CD4-positive, alpha-beta memory T cell (primary cell): ENCODE measurements at places on chromosomes 2 and 18.

DNA sequence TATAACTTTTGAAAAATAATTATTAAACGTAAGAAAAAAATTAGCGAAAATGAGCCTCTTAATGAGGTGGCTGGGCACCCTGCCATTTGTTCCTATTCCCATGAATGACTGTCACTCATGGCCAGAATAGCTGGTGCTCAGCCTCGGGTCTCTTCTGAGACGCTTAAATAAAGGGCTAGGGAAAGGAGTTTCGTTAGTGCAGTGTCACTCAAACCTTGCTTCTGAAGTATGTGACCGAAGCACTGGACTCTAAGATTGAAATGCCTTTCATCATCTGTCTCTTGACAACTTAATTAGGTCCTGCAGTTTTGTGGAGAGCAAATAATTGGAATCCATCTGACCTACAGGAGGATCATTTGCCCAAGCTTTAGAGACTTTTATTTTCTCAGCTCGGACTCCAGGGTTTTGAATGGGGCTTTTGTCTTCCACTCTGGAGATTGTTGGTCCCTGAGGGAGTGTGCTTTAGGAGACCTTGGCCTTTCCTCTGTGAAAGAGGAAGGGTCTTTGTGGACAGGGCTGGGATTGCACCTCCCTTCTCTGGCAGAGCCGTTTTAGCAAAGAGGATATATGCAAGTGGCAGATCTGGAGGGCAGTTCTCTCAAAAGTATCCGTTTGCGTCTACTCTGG lies 42.3 kb upstream of the FHOD3 start:
- DNase-seq, result no peak

GRCh38 chr2:170371231-170371998 lies 193.5 kb downstream of the MYO3B start:
- no peak for DNase-seq

DNA sequence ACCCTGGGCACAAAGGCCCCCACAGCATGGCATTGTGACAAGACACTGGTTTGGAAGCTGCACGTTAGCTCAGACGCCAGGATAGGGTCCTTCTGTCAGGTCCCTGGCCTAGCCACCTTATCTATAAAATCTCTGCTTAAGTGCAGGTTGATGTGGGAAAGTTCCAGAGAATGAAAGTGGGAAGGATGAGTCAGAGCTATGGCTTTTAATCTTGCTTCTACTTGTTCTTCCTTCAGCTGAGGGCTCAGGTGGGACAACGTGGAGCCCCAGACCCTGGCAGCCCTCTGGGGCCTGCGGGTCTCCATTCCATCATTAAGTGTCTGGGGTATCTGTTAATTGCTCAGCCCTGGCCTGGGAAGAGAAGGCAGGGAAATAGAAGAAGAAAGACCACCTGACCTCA lies 64.5 kb downstream of the CELF4 start:
- DNase-seq, result no peak

DNA sequence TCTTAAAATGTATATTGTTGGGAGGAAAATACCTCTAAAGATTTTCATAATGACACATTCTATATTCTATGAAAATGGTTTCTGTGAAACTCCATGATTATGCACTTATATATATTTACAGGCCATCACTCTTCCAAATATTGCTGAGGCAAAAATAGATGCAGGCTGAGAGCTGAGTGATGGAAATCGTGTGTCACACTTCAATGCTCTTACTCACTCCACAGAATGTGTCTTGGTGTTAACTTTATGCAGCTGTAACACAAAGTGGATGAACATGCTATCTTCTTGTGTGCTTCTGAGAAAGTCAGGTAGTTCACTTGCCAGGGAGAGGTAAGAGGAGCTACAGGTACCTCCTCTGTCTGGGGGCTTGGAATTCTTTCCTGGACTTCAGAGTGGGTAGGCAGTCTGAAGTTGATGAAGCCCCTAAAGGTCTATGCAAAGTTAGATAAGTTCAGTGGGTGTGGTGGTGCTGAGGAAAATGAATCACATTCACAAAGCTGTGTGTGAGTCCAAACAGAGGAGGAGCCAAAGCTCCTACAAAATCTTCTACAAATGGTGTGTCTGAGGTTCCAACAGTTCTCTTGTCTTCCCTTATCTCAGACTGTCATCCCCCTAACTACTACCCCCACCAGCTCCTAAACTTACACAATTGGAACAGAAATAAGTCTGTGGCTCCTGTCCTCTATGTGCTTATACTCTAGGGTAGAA lies 74.2 kb upstream of the ST6GAL2 start:
- no peak for DNase-seq

DNA sequence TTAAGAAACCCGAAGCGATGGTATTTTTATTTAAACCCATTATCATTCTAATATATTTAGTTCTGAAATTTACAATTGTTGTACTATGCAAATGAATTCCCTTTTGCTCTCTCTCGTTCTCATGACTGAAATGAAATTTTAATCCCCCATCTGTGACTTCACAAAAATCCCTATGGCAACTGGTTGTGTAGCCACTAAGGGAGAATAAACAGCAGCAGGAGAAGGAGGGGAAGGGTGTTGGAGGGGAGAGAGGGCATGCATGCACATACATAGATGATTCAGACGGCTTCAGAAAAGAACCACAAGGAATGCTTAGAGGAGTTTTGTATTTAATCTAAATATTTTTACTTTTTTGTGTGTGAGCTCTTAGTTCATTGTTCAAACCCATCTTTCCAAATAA lies 36.8 kb downstream of the CPS1 start:
- no peak for DNase-seq

DNA sequence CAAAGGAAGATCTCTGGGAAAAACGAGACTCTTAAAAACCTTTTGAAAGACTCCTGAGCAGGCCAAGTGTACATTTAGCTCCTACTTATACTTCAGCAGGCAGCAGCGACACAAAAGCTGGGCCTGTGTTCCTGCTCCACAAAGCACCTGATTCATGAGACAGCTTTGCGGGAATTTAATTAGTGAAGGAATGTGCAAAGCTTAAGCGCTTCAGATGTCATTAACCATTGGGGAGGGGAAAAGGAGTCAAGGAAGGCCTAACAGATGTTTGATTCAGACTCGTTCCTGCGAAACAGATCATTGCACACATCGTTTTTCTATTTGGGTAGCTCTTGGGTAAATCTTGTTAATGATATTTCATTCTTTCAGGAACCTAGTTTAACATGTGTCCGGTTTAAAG lies 125.9 kb downstream of the MAIP1 start:
- no peak for DNase-seq

DNA sequence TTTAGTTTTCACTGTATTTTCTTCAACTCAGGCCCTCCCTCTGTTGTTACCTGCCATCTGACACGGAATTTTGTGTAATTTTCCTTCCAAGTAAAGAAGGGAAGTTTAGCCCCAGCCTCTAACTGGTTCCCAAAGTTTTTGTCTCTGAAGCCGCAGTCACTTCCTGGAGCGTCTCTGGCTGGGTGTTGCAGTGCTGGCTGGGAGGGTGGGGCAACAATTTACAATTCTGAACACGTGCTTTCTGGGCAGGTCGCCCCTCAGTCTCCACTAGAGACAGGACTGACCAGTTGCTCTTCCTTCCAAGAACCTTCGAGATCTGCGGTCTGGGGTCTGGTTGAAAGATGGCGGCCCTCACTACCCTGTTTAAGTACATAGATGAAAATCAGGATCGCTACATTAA lies 3.5 kb downstream of the CNDP2 start:
- DNase-seq, result peak; percentile 65

DNA sequence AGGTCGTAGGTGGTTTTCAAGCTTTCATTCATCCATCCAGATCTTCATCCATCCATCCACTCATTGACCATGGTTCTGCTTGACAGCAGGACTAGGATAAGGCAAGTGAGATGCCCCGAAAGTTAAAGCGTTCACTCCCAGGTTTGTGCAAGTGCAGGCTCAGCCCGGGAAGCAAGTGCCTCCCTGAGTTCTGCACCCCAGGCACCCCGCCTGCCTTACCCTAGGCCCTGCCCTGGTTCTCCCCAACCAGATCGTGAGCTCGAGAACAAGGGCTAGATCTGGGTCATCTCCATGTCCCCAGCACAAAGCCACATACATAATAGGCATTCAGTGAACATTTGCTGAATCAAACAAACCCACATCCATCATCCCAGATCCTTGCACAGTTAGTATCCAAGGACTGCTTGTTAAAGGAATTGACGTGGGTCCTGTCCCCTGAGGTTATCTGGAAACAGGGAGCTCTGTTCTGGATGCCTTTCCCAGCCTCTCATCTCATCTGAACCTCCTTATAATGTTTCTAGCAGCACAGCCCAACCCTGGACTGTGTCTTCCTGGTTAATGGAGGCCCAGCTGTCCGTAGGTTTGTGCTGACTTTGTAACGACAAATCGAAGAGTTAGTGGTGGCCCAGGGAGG lies 116.1 kb upstream of the GPC1 start:
- no peak for DNase-seq

DNA sequence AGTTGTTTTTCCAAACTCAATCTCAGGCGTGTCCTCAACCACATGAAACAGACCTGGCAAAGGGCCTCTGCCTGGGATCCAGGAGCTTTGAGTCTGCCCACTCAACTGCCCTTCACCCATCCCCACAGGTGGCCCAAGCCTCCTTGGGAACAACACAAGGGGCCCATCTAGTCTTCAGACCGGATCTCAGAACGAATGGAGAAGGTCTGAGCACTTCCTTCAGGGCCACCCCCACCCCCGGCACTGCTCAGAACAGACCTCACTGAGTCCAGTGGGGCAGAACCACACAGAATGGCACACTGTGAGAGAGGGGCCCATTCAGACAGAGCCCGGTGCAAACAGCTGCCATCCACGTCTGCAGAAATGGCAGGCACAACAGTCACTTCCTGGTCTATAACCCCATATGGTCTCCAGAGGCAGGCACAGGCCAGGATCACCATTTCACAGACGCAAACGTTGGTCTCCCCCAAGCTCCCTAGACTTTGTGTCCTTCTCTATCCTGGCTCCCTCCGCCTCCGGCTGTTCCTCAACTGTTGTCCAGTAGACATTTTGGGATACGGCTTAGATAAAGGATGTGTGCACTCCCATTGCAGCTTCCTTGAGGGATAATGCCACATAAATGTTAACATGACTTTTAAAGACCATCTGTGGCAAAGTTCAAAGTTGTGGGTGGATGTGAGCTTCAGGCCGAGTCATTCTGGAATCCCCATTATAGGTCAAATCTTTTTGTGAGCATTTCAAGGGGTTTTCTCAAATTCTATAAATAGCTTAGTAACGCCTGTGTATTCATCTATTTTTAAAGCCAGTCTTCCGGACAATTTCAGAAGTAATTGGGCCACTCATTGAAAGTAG lies 149.7 kb downstream of the SMAD7 start:
- no peak for DNase-seq

DNA sequence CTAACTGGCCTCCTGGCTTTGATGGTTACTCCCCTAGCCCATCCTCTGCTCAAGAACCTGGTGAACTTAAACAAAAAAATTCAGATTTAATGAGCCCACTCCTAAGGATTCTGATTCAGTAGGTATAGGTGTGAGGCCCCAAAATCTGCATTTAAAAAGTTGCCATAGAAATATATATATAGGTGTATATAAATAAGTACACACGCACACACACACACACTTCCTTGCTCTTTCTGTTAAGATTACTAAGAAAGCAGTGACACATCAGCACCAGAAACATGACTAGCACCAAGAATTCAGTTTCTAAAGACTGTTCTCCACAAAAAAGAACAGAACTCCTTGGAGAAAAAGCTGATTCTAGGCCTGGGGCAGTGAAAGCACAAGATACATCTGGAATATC lies 17.8 kb downstream of the EML6 start:
- DNase-seq, result no peak

- peak; percentile 29 for DNase-seq
Observed at GRCh38 chr18:3466872-3467271, 16.9 kb downstream of the TGIF1 start.

- DNase-seq, result no peak
Observed at GRCh38 chr2:105790461-105791149, 45.9 kb downstream of the NCK2 start.
